ENCODE measurements at places on chromosomes 2 and 18.

GRCh38 chr2:16613539-16614011, 52.1 kb downstream of the CYRIA start:
- no peak for DNase-seq

- DNase-seq, result peak; percentile 50
Observed at GRCh38 chr18:47772374-47773248, 157.8 kb downstream of the SMAD2 start.

DNA sequence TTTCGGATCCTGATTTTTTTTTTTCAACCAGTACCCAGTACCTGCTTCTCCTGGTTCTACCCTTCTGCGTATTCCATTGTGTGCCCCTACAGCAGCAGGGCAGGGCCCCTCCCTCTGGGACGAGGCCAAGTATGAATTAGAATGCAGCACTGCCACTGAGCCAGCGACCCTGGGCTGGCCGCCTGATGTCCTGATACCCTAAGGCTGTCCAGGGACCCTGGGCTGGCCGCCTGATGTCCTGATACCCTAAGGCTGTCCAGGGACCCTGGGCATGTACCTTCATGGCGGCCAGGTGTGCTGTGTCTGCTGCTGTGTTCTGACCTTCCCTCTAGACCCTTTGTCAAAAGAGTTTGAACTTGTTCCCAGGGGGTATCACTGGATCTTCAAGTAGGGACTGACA, 42.9 kb downstream of the CABLES1 start:
- DNase-seq, result no peak

DNA sequence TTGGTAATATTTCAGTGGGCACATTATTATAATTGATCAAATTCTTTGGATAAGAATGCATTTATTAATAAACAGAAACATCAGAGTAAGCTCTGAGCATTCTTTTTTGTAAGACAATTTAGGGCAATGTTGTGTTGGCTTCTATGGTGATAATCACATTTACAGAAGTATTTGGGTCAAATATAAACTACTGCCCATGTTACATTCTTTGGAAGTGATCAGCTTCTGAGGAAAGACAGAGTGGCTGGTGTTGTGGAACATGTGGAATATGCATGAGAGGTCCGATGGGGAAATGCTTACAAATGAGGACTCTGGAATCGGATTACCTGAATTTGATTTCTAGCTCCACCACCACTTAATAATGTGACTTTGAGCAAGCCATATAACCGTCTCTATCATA, 19.4 kb downstream of the SERPINB13 start:
- DNase-seq, result no peak

DNA sequence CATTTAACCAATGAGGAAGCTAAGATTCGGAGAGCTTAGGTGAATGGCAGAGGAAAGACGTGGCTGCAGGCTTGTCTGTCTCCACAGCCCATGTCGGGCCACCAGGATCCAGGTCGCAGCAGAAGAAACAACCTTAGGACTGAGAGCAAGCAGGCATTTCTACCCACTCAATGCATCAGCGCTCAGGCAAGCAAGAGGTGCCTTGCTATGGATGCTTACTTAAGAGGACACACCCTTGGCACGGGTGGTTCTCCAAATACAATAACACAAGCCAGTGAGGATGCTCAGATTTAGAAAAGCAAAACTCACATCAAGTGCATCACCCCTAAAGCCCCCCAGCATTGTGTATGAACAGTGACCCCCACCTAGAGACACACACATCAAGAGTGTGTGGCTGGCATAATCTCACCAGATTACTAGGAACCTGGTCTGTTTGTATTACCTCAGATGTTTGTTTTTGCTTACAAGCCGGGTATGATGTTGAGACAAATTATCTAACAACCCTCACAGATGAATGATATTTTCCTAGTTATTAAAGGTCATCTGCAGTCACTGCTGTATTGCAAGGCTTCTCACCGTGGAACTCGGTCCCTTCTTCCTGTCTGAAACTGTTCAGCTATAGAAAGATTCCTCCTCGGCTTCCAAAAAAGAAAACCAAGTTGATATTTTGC, 34.2 kb upstream of the NPAS2 start:
- DNase-seq, result no peak

DNA sequence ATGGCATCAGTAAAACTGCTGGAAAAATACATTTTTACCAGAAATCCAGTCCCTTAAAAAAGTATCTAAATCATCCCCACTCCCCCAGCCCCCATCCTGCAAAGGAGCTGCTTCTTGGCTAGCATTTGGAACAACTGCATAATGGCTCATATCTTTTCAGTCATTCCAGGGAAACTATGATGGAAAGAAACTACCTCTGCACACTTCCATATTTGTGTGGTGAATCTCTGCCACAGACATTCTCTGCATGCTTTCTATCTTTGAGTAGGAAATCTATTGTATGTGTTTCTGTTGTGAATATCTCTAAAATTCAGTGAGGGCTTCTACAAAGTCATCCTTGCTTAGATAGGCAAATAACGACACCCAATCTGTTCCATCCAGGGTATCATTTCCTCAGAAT, 632.3 kb downstream of the LRP1B start:
- no peak for DNase-seq

DNA sequence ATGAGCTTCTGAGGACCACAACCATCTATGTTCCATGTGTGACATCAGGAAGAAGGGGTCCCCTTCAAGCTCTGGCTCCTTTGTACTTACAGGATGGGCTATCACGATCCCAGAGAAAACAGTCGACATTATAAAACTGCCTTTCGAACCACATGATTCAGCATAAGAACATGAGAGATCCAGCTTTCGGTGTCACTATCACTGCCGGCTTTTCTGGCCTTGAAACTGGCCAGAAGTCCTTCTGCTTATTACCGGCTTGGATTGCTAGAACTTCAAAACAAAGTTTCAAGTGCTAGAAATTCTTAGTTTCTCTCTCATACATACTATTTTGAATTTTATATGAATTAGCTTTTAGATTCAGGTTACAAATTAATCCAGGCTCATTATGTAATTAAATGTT, 138.9 kb downstream of the PID1 start:
- DNase-seq, result no peak

DNA sequence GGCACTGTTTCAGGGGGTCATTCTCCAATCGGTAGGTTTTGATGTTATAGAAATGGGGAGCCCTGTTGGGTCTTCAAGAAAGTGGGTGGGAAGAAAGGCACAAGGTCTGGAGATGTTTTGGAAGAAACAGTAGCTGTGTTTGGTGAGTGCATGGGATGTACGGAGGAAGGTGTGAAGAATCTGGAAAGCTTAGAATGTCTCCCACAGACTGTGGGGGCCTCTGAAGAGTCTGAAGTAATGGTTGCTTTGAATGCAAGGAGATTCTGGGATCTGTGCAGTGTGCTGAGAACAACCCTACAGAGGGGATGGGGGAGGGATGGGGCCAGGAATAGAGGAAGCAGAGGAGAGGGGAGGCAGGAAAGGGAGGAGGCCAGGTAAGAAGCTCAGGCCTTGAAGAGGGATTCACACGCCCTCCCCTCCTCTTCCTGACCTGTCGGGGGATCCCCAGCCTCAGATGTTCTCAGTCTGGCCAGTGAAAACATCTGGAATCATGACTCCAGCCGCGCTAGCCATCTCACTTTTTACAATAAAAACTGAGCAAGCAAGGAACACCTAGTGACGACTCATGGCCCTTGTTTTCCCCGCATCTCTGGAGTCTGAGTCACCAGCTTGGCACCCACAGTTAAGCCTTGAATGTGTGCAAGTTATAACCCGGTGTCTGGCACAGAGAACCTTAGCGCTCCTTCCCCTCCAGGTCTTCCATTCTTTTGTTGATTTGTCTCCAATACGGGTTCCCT, 74.2 kb downstream of the SH3BP4 start:
- no peak for DNase-seq

GRCh38 chr2:36449943-36450392, 94.4 kb downstream of the CRIM1 start:
- no peak for DNase-seq

GRCh38 chr2:239165206-239165831, 235.5 kb downstream of the HDAC4 start:
- no peak for DNase-seq

DNA sequence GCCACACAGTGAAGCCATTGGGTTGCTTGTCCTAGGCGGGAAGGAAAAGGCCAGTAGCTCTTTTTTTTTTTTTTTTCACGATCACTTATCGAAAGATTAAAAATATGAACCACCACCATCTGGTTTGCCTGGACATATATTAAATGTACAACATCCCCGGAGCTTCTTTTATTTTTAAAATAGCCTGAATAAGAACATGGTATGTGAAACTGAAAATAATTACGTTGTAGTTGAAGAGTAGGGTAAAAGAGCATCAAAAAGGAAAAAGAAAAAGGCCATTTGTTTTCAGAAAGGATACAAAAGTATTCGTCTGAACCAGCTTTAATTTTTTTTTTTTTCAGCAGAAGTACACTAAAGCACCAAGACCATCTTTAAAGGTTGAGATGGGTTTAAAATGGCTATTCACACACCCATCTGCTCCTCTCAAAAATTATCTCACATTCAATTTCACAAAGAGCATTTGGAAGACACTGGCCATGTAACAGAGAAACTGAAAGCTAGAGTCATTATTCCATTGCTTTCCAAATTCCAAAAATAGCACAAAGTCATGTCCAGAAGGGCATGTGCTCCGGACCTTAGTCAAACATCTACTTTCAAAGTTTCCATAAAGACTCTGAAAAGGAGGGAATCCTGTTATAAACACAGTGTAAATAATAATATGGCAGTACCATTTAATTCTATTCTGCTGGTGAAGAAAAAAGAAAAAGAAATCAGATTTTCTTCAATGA, 82.9 kb downstream of the SCN3A start:
- DNase-seq, result no peak

DNA sequence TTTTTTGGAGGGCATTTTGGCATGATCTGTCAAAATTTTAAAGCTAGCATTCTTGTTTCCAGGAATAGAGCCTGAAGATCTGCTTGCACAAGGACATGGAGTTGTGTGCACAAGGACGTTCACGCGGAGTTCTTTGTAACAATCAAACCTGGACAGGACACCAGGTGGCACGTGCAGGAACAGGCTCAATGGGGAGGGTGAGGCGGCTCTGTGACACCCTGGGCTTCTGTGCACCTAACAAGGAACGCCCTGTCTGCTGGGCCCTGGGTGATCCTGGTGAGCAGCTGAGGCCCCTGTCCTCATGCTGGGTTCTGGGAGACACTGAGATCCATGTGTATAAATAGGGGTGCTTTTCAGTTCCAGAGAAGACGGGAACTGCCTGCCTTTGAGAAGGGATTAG, 93.1 kb upstream of the PXDN start:
- no peak for DNase-seq

GRCh38 chr18:24317370-24317769, 80.3 kb downstream of the OSBPL1A start:
- DNase-seq, result no peak

- DNase-seq, result no peak
Observed at GRCh38 chr2:37686792-37687526, 15.5 kb upstream of the CDC42EP3 start.

- no peak for DNase-seq
Observed at GRCh38 chr2:18891600-18892345, 302.4 kb upstream of the NT5C1B start.

DNA sequence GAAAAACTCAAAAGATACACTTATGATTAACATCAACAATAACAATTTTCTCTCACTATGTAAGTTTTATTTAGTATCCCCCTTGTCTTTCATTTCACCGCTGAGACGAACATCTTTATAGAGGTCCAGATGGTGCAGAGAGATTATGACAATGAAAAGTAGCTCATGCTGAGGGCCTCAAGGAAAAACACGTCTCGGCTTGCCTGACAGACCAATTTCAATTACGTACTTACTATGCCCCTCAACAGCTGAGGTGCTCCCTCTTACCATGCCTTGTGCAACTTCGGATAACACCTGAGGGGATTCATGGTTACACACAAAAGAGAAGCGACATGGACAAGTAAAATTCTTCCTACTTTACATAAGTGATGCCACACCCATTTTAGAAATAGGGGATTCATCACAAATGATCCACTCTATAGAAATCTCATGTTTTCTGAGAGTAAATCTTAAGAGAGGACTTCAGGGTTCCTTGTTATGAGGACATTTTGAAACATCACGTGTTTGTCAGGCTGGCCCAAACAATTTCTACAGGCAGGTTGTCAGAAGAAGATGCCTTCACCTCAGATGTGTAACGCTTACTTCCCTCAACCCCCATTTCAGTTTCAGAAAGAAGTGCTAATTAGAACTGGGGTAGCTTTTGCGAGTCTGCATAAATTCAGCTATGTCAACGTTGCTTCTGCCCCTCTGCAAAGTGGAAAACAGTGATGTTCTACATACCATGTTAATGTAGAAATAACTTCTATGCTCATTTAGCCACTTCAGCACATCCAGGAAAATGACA, 191.4 kb downstream of the NRXN1 start:
- DNase-seq, result no peak

GRCh38 chr2:236706288-236706687, 136.7 kb downstream of the ACKR3 start:
- no peak for DNase-seq

- no peak for DNase-seq
Observed at GRCh38 chr2:67954093-67954748, 108.6 kb downstream of the C1D start.

DNA sequence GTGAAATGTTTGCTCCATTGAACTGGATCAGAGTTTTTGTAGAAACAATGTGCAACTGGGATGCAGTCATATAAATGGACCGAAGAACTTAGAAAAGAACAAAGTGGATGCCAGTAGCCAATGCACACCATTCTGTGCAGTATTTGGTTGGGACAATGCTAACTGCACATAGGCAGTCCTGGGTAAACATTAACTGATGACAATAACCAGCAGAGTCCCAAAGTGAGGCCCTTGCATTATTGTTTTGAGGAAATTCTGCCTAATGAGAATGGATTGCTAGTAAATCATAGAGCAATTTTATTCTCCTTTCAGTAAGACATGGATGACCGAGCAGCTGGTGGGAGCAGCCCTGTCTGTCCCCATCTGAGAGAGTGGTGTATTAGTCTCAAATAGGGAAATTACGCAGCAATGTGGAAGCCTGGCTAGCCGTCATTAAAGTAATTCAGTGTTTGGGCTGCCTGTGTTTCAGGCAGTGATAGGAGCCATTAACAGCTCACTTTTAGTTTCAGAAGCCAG, 94.9 kb downstream of the KCTD1 start:
- no peak for DNase-seq

GRCh38 chr2:187050409-187050998, 201.5 kb upstream of the ZSWIM2 start:
- DNase-seq, result no peak

DNA sequence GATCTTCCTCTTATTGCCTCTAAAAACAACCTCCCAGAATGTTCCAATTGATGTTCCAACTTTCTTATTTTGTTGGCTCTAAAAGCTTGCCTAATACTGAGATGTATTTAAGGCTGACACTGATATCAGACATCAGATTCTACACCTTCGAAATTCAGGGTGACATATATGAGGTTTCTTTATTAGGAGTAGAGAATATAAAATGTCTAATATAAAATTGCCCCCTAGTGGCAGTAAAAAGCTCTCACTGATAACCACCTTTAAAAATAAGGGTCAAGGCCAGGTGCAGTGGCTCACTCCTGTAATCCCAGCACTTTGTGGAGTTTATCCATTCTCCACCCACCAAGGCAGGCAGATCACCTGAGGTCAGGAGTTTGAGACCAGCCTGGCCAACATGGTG, 789.7 kb upstream of the SLC39A10 start:
- no peak for DNase-seq

GRCh38 chr2:217795706-217796465, 206.9 kb downstream of the TNS1 start:
- DNase-seq, result no peak

GRCh38 chr2:196546151-196546919, 93.2 kb upstream of the CCDC150 start:
- DNase-seq, result no peak

Data from activated CD4-positive, alpha-beta T cell treated with anti-CD3 and anti-CD28 coated beads, Interleukin-2, amount 50 U/mL, for 24 hours (primary cell).